ENCODE measurements at places on chromosomes 7 and 10.

GRCh38 chr10:36489611-36490228 lies 635.7 kb upstream of the ANKRD30A start:
- no peak overlapping the region for H3K4me3 ChIP-seq
- H3K27ac ChIP-seq: no peak overlapping the region
- no peaks in the 10 kb centered on the region for H3K4me1 ChIP-seq
- DNase-seq: no peak

DNA sequence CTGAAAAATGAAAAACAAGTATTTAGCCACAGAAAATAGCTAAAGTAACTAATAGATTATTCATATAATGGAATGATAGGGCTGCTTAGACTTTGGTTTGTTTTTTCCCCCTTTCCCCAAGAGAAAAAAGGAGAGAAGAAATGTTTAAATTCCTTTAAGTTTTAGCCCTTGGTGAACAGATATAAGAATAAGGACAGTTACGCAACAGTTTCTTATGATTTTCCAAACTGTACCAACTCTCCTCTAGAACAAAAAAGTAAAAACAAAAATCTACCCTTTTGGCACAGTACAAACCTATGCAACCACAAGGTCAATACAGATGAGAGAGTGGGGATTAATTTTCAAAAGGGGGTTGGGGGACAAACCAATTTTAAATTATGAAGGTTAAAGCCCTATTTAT lies 227.7 kb downstream of the CHCHD3 start:
- H3K4me3 ChIP-seq: no peak overlapping the region
- no peaks in the 10 kb centered on the region for H3K4me1 ChIP-seq
- no peak overlapping the region for H3K27ac ChIP-seq
- H3K27me3 ChIP-seq: no peaks in the 10 kb centered on the region
- no peaks in the 10 kb centered on the region for H3K36me3 ChIP-seq

GRCh38 chr10:34489973-34490745 lies 324.9 kb downstream of the PARD3 start:
- no peaks in the 10 kb centered on the region for H3K36me3 ChIP-seq
- no peak overlapping the region for H3K27ac ChIP-seq
- no peaks in the 10 kb centered on the region for H3K4me1 ChIP-seq
- DNase-seq: no peak
- H3K4me3 ChIP-seq: no peak overlapping the region

- H3K27me3 ChIP-seq: no peaks in the 10 kb centered on the region
- no peaks in the 10 kb centered on the region for H3K36me3 ChIP-seq
- no peak overlapping the region for H3K27ac ChIP-seq
- no peak for DNase-seq
- no peaks in the 10 kb centered on the region for H3K4me1 ChIP-seq
Measured at GRCh38 chr7:158446281-158446680, 141.3 kb downstream of the PTPRN2 start.

DNA sequence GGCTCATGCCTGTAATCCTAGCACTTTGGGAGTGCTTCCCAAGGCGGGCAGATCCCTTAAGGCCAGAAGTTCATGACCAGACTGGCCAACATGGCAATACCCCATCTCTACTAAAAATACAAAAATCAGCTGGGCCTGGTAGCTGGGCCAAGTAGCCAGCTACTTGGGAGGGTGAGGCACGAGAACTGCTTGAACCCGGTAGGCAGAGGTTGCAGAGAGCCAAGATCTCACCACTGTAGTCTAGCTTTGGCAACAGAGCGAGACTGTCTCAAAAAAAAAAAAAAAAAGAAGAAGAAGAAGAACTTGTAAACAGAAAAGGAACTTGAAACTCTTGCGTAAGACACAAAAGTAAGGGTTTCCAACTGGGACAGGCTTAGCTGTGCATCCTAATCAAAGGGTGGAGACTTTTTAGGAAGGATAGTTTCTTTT lies 5.6 kb upstream of the IFIT2 start:
- peaks cover 2% of the 10 kb centered on the region for H3K4me1 ChIP-seq
- no peaks in the 10 kb centered on the region for H3K27me3 ChIP-seq
- no peak overlapping the region for H3K4me3 ChIP-seq

GRCh38 chr10:21675157-21675796 lies 141.2 kb downstream of the MLLT10 start:
- peak; percentile 59 for DNase-seq
- no peaks in the 10 kb centered on the region for H3K27me3 ChIP-seq
- peaks cover 10% of the 10 kb centered on the region for H3K36me3 ChIP-seq
- H3K27ac ChIP-seq: no peak overlapping the region
- no peaks in the 10 kb centered on the region for H3K4me1 ChIP-seq

GRCh38 chr7:102147008-102147407 lies 139.7 kb upstream of the SH2B2 start:
- no peaks in the 10 kb centered on the region for H3K4me1 ChIP-seq
- H3K27me3 ChIP-seq: no peaks in the 10 kb centered on the region
- DNase-seq: no peak

DNA sequence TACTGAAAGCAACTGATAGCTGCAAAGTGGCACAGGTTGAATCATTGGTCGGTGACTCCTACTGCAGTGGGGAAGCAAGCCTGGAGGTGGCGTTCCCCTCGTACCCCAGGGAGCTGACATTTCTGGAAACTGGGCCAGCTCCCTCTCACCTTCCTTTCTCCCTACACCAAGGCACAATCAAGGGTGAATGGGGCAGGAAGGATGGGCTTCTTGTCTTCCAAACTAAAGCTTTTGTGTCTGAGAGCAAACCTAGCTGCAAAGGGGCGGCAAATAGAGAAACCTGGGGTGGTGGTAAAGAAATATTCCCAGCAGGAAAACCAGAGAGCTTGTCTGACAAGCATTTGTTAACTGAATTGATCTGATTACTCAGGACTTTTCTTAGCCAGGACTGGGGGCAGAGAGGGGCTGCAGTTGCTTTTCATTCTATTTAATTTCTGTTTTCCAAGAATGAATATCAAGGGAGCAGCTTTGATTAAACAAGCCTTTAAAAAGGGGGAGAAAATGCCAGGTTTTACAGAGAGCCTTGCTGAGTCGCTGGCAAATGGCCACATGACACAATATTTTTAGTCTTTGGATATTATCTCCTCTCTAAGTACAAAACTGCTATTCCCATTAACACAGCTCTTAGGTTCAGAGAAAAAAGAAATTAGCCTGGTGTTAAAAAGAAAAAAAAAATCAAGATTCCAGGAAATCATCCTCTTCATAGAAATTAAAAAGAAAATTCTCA lies 27.8 kb downstream of the CDHR3 start:
- peaks cover 70% of the 10 kb centered on the region for H3K4me1 ChIP-seq
- H3K27ac ChIP-seq: no peak overlapping the region
- no peaks in the 10 kb centered on the region for H3K36me3 ChIP-seq
- DNase-seq: no peak

DNA sequence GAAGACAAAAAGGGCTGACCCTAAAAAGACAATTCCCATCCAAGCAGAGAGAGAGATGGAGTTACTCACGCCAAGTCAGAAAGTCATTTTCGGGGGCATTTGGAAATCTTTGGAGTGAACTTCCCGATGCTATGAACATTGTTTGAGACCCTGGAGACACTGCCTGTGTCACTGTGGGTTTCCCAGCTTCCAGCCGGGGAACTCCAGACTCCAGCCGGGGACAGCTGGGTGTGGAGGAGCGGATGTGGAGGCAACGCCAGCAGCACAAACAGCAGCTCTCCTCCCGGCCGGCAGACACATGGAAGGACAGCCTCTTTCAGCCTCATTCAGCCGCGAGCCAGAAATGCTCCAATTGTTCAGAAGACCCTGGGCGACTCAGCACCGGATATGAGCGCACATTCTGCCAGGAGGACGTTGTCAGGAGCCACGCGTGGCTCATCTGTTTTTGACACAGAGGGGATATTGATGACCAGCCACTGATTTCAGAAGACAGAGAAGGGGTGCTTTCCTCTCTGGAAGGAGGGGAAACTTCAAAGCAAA lies 97.6 kb downstream of the PRPF18 start:
- peaks cover 3% of the 10 kb centered on the region for H3K36me3 ChIP-seq
- peaks cover 9% of the 10 kb centered on the region for H3K4me1 ChIP-seq
- no peak for DNase-seq
- peak overlapping the region; percentile 75 for H3K27ac ChIP-seq
- no peaks in the 10 kb centered on the region for H3K27me3 ChIP-seq

DNA sequence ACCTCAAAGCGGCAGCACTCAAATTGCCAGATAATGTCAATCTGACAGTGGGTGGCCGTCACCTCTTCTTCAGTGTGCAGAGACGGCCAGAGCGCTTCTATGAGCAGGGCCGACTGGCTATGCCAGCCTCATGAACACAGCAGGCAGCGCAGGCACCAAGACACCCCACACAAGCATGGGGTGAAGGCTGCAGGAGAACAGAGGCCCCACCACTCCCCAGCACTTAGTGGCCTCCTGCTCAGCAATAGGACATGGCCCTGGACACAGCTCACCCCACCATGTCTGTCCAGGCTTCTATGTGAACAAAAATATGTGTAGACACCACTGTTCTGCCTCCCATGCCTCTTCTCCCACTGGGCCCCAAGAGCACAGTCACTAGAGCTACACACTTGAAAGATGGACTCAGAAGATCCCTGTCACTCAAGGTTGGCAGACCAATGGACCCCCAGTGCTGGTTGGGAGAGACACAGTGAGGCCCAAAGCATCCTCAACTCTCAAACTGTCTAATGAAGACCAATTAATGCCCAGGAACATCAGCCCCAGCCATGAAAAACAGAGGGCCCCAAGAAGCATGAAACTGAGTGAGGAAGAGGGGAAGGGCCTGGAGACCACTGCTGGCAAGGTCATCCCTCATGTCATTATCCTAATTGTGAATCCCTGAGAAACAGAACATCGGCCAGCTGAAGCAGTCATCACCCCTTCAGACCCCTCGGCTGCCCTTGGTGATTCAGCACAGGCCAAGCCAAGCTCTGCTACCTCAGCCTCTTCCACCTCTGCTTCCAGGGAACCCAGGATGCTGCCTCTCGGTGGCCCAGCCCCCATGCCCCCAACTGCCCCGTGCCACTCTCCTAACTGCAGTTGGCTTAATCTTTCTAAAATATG lies 77.7 kb downstream of the GRID1 start:
- H3K27me3 ChIP-seq: no peaks in the 10 kb centered on the region
- no peaks in the 10 kb centered on the region for H3K4me1 ChIP-seq
- no peak for DNase-seq
- no peak overlapping the region for H3K4me3 ChIP-seq

DNA sequence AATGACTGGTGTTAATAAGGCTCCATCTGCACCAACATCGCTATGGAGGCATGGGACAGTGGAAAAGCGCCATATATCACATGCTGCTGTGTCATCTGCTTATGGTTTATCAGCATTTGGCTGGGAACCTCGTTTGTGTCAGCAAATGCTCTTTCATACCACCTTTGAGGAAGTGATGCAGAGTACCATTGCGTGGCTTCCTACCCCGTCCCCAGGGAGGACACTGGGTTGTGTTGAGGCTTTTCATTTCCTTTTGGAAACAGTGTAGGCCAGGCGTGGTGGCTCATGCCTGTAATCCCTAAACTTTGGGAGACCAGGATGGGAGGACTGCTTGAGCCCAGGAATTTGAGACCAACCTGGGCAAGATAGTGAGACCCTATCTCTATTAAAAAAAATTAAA lies 6.8 kb downstream of the TACR2 start:
- H3K36me3 ChIP-seq: no peaks in the 10 kb centered on the region
- H3K4me3 ChIP-seq: no peak overlapping the region
- no peak for DNase-seq
- no peaks in the 10 kb centered on the region for H3K27me3 ChIP-seq

GRCh38 chr7:96521068-96521894 lies 188.4 kb downstream of the SEM1 start:
- no peak overlapping the region for H3K27ac ChIP-seq
- no peaks in the 10 kb centered on the region for H3K27me3 ChIP-seq
- DNase-seq: no peak
- no peaks in the 10 kb centered on the region for H3K36me3 ChIP-seq
- no peaks in the 10 kb centered on the region for H3K4me1 ChIP-seq
- no peak overlapping the region for H3K4me3 ChIP-seq

GRCh38 chr7:17942231-17942630 lies 1.9 kb upstream of the SNX13 start:
- no peak for DNase-seq
- H3K4me3 ChIP-seq: no peak overlapping the region

GRCh38 chr10:103917302-103918052 lies 507 bp downstream of the STN1 start:
- no peaks in the 10 kb centered on the region for H3K27me3 ChIP-seq
- H3K27ac ChIP-seq: peak overlapping the region; percentile 88
- H3K4me3 ChIP-seq: peak overlapping the region; percentile 93
- peaks cover 21% of the 10 kb centered on the region for H3K4me1 ChIP-seq

DNA sequence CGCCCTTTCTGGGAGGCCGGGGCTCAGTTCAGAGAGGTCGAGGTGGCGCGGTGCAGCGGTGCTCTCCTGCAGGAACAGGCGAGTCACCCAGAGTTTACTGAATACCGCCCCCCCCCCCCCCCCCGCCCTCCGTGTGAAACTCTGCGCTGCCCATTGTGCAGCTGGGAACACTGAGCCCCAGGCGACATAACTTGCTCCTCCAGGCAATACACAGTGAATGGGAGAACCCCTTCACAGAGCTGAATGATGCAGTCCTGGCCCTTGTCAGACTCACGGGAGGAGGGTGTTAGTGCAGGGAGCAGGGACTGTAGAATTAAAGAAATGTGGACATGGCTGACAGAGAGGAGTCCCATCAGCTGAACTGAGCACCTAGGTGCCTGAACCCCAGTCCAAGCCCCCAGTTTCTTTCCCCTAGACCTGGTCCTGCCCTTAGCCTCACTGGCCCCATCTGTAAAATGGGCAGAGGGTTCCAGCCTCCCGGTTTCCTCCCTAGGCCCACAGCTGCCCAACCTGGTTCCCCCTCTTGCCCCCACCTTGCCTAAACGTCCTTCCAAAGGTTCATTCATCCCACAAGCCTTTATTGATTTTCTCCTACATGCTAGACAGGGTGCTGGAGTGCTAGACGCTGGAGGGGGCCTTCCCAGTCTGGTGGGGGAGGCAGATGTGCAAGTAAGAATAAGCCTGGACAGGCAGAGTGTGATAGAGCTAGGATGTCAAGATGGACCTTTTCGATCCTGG lies 869 bp upstream of the LOXL4 start:
- H3K27me3 ChIP-seq: peaks cover 56% of the 10 kb centered on the region
- H3K36me3 ChIP-seq: no peaks in the 10 kb centered on the region
- peaks cover 8% of the 10 kb centered on the region for H3K4me1 ChIP-seq
- peak overlapping the region; percentile 44 for H3K4me3 ChIP-seq
- no peak for DNase-seq

GRCh38 chr10:94803307-94803706 lies 40.8 kb downstream of the CYP2C19 start:
- H3K4me1 ChIP-seq: no peaks in the 10 kb centered on the region
- no peak for DNase-seq
- no peak overlapping the region for H3K4me3 ChIP-seq
- no peak overlapping the region for H3K27ac ChIP-seq
